ENCODE measurements at places on chromosomes 6 and 20.

DNA sequence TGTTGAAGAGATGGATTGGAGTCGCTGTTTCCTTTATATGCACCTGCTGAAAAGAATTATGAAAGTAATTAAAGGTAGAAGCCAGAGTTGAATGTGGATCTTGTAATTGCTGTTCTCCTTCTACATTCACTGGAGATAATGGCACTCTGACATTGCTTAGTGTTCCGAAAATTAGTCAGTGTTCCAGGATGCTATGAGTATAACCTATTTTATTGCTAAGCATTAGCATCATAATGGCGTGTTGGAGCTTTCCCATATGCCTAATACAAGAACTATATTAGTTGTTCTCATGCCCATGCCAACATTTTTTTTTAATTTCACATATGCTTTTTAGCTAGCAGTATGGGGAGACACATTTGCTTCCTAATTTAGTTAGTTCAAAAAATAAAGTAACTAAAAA lies 236.4 kb downstream of the ARHGAP18 start:
- DNase-seq = no peak

- no peak for DNase-seq
Measured at GRCh38 chr20:15200147-15200565, 862.7 kb upstream of the FLRT3 start.

- DNase-seq = no peak
Measured at GRCh38 chr6:52588710-52589091, 11.8 kb upstream of the TRAM2 start.

- DNase-seq = no peak
Measured at GRCh38 chr20:33046412-33046811, 7.3 kb upstream of the BPIFB3 start.

DNA sequence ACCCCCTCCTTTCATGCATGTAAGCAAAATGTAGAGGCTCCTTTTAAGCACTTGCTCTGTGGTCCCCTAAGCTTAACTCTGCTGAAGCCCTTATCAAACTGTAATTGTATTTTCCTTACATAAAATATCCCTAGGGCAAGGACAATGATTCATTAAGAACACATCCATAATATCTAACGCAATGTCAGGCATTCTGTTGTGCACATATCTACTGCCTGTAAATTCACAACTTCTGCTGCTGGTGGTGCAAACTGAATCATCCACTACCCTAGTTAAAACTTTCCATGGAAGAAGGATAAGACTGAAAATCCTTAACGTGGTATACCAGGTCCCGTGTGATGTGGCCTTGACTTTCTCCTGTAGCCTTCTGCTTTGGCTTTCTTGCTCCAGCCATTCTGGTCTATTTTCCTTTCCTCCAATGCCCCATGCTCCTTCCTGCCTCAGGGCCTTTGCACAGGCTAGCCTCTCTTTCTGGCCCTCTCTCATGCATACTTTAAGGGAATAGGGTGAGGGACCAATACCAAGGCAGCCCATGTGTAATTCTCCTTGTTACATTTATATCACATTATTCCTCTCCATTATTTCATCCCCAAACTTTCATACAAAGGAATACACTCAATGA lies 113.6 kb upstream of the ZFP64 start:
- no peak for DNase-seq

- DNase-seq = no peak
Measured at GRCh38 chr6:109008054-109008453, 86.6 kb downstream of the SESN1 start.
